ENCODE measurements at places on chromosomes 4 and X. TPM values are rescaled to one million over a fixed set of nuclear protein-coding genes. Genes with fewer than 3 reads are reported as not detected.

DNA sequence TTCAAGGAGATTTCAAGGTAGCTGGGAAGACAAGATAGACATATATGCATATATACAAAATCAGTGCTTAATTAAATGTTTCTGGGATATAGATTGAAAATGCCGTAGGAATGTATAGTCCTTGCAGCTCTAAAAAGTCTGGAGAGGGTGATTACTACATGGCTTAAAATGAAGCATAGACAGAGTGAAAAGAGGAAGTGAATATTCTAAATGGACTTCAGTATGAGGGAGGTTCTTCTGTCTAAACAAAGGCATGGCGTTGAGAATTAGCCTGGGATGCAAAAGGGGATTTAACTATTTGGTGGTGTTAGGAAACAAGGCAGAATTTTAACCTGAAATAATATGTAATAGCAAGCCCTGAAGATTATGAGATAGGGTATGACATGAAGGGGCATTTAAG is 141.5 kb upstream of the FRMPD4 start:
- DNase-seq, result no peak

The ARHGAP36 gene
- not detected for total RNA-seq

- no peak for DNase-seq
These were observed 54.4 kb downstream of the ADD1 start for GRCh38 chr4:2898001-2898400.

DNA sequence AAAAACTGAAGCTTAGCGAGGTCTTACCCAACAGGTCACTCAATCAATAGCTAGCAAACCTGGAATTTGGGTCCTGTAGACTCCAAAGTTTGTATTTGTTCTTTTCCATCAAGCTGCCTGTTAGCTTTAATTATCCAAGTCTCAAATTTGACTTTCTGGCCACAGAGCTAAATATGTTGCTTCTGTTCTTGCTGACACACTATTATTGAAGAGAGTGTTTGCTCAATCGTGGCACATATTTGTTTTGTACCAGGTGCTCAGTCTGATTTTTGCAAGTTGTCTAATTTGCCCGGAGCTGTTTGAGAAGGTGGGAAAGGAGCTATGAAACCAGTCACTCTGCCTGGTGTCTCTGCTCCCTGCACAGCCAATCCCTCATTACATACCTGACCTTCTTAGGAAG is 41.7 kb upstream of the FRMD7 start:
- no peak for DNase-seq

- peak; percentile 32 for DNase-seq
These were observed 151.5 kb downstream of the CORIN start for GRCh38 chr4:47686294-47686872.

GRCh38 chrX:113548308-113549015 is 707.8 kb upstream of the AMOT start:
- DNase-seq, result no peak

- no peak for DNase-seq
These were observed 37.6 kb downstream of the FGFRL1 start for GRCh38 chr4:1048773-1049590.

GRCh38 chrX:150543230-150544155 is 24.9 kb upstream of the MTM1 start:
- no peak for DNase-seq

DNA sequence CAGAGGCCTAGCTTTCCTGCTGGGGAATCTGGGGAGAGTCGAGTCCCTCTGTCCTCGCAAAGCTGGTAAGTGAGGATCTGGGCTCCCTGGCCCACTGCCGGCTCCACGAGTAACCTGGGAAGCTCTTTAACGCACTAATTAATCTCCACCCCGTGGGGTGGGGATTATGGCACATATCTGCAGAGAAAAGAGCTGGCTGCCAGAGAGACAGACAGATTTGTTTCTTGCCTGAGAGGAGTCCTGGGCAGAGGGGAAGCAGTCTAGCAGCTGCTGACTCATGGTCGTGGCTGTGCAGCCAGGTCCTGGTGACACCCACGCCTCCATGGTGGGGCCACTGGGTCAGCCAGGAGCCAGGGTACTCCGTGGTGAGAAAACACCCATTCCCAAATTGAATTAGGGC is 14.0 kb downstream of the SORCS2 start:
- peak; percentile 70 for DNase-seq

The P2RY4 gene
- total RNA-seq, result 0.09 TPM

- no peak for DNase-seq
These were observed 1.4 kb upstream of the CT47C1 start for GRCh38 chrX:119071381-119071780.

DNA sequence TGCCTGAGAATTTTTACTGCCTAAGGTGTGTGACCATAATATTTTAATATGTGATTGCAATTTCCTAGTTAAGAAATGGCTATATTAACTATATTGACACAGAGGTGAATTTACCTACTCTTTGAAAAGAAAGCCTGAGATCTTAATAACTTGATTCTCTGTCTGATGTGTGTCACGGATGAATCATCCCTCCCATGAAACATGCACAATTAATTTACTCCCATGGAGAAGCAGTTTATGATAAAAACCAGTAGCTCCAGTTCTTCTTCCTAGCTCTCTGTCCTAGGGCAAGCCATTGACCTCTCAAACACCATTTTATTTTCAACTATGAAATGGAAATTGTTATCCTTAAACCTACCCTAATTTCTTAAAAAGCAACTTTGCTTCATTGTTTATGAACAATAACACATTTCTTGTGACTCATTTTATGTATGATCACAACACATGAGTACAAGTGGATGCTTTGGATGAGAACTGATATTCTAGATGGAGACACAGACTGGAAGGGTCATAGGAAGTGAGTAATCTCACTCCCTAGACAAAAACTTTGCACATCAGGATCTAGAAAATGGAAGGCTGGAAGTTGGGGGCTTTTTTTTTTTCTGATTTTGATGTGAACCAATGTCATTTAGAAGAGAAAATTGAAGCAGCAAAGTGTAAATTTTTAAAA is 438.3 kb downstream of the GPAT3 start:
- DNase-seq, result no peak

GRCh38 chr4:101347267-101347556 is at the start of gene PPP3CA:
PPP3CA (minus strand) TSS chr4:101347526.
- DNase-seq, result no peak

The KLKB1 gene
- not detected for total RNA-seq

- DNase-seq, result peak; percentile 77
These were observed 64.6 kb downstream of the ANAPC4 start for GRCh38 chr4:25441519-25442117.

DNA sequence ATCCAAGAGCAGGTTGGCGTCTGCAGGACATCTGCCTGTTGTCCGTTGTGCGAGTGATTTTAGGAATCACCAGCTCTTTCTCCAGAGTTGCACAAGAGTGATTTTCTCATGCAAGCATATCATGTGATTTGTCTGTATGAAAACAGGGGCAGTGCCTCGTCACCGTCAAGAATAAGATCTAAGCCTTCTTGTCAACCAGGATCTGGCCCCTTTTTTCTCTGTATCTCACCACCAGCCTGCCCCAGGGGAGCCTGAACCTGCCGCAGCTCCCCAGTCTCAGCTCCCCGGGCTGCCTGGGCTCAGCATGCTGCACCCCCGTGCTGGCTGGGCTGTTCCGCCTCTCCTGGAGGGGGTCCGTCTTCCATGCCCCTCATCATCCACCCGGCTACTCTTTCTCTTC is 90.5 kb downstream of the STOX2 start:
- peak; percentile 50 for DNase-seq

DNA sequence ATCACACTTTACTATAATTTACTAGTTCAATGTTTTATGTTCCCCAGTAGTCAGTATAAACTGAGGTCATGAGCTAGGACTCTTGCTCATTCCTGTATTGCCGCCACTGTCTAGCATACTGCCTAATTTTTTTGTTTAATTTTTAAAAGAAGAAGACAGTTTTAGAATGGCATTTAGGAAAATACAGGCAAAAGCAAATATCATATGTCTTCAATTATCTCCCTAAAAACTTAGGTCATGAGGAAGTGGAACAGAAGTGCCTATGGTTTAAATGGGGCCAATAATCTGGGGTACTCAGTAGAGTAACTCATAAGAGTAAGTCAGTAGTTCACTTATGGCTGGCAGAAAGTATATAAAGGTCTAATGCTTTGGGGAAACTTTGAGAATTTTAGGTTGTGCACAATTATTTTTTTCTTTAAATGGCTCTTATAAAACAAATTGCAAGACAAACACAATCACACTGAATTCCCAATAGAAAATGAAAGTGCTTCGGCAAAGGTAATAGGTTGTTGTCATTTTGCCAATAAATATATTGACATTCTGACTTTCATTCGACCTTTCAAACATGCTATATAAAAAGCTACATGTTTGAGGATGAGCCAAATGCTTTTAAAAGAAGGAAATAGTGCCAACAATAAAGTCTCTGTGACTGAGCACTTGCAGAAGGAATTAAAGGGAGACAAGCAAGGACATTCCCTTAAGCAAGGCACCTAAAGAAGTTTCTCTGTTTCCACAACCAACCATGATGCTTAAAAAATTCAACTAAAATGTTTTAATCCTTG is 390.1 kb downstream of the PDGFC start:
- peak; percentile 18 for DNase-seq

DNA sequence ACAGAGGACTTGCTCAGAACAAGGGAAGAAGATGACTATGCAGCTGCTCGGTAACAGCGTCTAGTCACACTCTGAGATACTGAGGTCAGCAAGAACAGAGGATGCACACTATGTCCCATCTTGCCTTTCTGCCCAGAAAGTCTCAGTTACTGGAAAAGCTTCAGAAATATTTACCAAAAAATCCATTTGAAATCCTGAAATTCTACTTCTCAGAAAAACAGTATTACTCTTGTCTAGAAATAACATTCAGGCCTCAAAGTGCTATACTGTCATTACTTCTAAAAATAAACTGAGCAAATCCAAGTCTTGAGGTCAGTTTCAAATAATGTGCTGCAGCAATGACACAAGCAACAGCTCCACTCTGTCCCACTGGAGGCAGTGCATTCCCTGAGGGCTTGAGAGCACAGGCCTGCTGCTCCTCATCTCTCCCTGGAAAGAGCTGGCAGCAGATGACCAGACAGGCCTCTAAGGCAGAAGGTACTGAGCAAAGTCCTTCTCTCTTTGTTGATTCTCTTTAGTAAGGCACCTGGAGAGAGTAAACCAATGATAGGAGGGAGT is 76.9 kb downstream of the CAMK2D start:
- DNase-seq, result peak; percentile 56

GRCh38 chr4:24519649-24520048 is 64.7 kb downstream of the DHX15 start:
- DNase-seq, result peak; percentile 63

DNA sequence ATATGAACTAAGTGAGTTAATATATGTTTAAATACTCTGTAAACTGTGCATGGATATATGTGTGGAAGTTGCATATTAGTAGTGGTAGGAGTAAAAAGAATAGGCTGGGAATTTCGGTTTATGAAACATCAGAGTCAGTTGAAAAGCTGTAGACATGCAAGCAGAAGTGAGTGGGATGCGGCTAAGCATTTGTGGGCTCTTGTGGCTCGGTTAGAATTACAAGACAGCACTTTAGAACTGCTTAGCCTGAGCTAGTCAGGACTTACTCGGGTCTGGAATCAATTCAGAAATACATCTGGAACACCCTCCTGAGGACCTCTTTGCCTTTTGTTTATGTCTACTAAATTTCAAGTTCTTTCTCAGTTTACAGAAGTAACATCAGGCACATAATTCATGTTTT is 93.6 kb downstream of the AFF2 start:
- no peak for DNase-seq

DNA sequence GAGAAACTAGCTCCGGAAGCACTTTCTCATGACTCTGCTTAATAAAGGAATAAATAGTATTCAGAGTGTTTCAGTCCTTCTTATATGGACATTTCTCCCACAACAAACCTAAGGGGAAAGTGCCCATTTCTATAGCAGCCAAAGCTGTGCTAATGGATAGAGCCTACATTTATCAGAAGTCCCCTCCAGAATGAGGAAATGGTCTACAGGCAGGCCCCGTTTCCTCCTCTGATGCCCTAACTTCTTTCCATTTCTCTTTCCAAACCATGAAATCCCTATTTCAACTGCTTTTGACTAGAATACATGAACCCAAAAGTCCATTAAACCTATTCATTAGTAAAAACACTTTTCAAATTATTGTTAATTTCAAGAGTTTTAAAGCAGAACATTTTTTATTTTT is 4.5 kb downstream of the ACSL1 start:
- no peak for DNase-seq

GRCh38 chr4:73612032-73612431 is 8.2 kb downstream of the RASSF6 start:
- DNase-seq, result peak; percentile 26

The STBD1 gene
- total RNA-seq, result 3.6 TPM

The MAMLD1 gene
- total RNA-seq, result 0.49 TPM

- DNase-seq, result no peak
These were observed 763.4 kb upstream of the EPHA5 start for GRCh38 chr4:66433706-66434105.

The GDPD2 gene
- not detected for total RNA-seq

- DNase-seq, result peak; percentile 83
These were observed at the start of gene THOC2 for GRCh38 chrX:123732670-123733363. THOC2 (minus strand) TSS chrX:123733052; CDS start chrX:123733022, 30 bp downstream.

The STS gene
- total RNA-seq, result 4.0 TPM

DNA sequence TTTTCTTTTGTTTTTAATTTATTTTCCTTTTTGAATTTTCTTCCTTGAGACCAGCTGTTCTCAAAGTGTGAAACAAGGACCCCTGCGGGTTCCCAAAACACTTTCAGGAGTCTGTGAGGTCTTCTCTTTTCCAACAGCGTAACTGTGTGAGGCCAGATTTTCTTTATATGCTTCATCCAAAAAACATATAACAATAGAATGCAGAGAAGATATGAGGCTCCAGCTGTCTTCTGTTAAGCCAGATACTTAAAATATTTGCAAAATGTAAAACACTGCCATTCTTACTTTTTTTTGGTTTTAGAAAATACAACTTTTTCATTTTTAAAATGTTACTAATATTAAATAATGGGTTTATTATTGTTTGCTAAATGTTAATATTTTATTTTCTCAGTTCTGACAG is 27.8 kb downstream of the USP38 start:
- no peak for DNase-seq

The STPG2 gene
- 0.18 TPM for total RNA-seq

DNA sequence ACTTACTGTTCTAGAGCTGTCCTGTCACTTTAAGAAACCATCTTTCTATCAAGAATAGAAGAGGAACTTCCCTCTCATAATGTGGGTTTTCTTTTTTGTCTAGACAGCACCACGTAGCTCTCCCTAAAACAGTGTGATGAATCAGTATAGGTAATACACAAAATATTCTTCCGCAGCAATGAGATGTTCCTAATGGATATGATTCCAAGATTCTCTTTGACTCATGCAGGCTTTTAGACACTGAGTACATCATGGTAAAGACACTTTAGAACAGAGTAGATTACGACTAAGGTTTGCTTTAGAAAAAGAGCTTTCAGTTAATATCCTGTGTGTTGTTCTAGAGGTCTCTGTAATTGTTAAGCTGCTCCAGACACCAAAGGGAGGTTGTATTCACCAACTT is 69.8 kb downstream of the PTTG2 start:
- peak; percentile 55 for DNase-seq

The LONRF3 gene
- not detected for total RNA-seq

GRCh38 chr4:13601048-13601447 is 26.5 kb downstream of the BOD1L1 start:
- DNase-seq, result no peak

DNA sequence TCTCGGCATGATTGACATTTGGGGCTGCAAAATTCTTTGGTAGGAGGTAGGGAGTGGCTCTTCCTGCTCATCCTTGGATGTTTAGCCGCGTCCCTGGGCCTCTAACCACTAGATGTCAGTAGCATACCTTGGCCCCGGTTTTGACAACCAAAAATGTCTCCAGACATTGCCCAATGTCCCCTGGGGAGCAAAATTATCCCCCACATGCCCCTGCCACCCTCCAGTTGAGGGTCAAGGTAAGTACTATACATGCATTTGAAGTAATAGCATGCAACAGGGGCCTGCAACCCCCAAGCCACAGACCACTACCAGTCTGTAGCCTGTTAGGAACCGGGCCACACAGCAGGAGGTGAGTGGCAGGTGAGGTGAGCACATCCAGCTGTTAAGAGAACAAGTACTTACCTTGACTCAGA is 17.6 kb upstream of the KIAA1210 start:
- peak; percentile 24 for DNase-seq
